Stimulated activated CD8-positive, alpha-beta memory T cell treated with anti-CD3 and anti-CD28 coated beads, Interleukin-15, amount 100 ng/mL, for 1 hour (primary cell): ENCODE measurements at places on chromosomes 5 and 9.
A peak's percentile ranks its signal among the peaks of the same experiment; 100 is the strongest.

DNA sequence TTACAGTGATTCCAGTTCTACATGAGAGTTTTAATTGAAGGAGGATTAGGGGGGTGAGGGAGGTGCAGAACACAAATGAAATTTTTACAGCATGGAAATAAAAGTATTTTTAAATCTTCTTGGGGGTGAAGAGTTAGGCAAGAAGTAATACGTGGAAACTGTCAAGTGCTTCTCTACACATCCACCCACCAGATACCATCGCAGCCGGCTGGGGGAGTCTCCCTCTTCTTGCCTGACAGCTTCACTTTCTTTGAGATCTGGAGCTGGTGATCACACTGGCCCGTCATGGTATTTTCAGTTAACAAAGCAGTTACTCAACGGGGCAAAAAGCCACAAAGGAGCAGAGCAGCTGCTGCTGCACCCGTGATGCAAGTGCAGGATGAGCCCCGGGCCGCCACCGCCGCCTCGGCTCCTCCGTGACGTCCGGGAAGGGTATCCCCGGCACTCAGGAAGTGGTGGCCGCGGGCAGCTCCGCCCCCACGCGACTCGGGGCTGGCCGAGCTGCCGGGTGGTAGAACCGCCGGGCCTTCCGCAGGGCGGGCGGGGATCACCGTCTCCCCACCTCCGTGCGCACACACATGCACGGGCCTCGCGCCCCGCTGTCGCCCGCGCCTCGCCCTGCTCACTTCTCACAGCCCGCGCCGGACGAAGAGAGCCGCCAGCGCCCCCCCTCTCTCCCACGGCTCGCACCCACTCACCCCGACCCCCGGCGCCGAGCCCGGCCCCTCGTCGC lies 2.4 kb upstream of the NR4A3 start:
- peak; percentile 89 for DNase-seq

DNA sequence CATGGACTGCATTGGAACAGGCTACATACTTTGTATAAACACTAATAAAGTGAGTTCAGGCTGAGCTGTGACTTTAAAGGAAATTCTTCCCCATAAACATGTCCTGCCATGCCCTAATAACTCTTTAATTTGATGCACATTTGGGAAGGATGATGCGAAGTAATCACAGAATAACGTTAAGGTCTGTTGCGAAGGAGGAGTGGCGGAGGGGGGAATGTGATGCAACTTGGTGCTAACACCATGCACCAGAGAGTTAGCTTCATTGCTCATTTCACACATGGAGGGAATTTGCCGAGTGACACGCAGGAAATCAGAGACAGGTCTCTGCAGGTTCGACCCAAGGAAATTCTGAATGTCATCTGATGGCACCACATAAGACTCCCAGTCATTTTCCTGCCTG lies 32.9 kb downstream of the SLIT3 start:
- DNase-seq: no peak

DNA sequence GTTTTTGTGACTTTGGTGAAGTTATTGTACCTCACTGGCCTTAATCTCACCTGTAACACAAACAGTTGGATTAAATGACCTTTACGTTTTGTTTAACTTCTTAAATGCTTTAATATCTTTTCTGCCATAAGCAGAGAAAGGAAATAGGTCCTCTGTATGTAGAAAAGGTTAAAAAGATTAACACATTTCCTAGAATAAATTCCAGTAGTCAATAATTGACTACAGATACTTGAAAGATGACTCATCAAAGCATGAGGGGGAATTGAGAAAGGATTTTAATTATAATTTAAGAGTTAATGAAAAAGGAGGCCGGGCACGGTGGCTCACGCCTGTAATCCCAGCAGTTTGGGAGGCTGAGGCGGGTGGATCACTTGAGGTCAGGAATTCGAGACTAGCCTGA lies 35.8 kb upstream of the CMYA5 start:
- no peak for DNase-seq

GRCh38 chr5:35877655-35878054 lies 21.0 kb downstream of the IL7R start:
- no peak for DNase-seq

GRCh38 chr9:89634995-89635742 lies 30.4 kb downstream of the GADD45G start:
- DNase-seq: no peak

DNA sequence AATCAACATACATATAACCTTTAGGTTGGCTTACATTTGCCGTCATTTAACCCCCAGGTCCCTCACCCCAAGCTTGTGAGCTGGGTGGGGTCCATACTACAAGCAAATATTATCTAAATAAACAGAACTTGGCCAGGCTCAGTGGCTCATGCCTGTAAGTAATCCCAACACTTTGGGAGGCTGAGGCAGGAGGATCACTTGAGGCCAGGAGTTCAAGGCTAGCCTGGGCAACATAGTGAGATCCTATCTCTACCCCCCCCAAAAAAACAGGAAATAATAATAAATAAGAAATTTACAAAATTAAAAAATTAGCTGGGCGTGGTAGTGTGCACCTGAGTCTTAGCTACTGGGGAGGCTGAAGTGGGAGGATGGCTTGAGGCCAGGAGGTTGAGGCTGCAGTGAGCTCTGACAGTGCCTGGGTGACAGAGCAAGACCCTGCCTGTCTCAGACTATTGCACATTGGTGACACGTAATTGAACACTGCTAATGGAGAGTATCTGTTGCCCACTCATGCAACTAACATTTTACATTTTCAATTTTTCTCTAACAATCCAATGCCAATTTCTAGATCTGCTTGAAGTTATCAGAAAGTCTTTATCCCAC lies 18.9 kb downstream of the FNBP1 start:
- DNase-seq: no peak

DNA sequence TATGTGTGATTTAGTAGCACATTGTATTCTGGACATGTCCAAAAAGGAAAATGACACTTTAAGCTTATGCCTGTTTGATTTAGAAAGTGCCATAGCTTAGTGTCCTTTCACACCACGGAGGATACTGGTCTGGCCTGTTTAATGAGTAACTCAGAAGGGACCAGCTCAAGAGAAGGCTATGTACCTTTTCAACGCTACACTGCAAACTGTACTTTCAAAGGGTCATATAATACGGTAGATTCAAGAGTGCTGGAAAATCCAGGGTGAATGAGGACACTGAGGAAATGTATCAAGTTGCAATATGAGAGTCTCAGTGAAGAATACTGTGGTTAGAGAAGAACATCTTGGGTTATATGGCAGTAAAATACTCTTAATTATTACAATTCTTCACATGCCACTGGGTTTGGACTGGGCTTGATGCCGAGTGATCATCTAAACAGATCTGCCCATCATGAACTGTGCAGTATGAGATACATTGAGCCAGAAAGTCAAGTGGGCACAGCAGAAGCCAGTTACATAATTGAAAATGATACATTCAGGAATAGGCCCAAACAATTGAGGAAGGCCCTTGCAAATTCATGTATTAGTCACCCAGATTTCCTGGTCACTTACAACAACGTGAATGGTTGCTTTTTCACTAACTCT lies 1211.5 kb upstream of the CDH9 start:
- no peak for DNase-seq

GRCh38 chr5:119022017-119022745 lies 33.8 kb upstream of the DTWD2 start:
- no peak for DNase-seq

DNA sequence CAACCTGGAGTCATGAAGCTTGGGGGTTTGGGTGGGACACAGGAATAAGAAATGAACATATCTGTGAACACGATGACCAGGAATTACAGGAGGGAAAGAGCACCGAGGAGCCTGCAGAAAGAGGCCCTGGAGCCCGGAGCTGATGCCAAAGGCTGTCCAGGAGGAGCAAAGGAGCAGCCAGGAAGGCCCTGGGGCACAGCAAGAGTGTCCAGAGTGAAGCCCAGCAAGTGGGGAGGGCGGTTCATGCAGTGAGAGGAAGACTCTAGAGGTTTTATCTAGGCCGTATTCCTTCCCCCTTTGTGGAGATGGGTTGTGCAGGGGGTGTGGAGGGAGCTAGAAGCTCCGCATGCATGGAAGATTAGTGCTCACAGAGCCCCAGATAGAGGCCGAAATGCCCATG lies 318.4 kb downstream of the GADD45G start:
- DNase-seq: no peak

GRCh38 chr9:107488375-107489143 lies 1.0 kb downstream of the KLF4 start:
- no peak for DNase-seq

GRCh38 chr5:90965110-90965685 lies 406.6 kb downstream of the ADGRV1 start:
- DNase-seq: no peak

DNA sequence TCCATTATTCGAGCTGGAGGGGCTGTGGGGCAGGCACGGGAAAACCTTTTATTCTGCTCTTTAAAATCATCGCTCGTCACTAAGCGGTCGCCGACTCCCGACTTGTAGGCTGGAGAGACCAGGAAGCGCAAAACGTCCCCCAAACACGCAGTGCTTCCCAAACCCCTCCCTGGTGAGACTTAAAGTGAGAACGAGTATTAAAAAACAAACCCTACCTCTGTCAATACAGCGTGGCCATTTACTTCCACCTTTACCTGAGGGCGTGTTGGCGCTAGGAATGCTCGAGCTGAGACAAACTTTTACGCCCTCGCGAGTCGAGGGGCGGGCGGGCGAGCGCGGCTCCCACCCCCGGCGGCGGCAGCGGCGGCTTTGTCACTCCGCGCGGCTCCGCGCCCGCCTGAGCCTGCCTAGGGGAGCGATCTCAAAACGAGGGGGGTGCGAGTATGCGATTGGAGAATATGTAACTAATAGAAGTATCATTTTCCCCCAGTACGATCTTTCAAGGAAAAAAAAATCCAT lies at the start of gene NR2F1-AS1:
TSS of gene NR2F1-AS1 (minus strand) at position 293 of the 519 bp plus-strand sequence.
- DNase-seq: no peak

GRCh38 chr5:130720355-130720754 lies 444.7 kb downstream of the HINT1 start:
- no peak for DNase-seq

- DNase-seq: no peak
These were observed 98.9 kb downstream of the F2RL2 start for GRCh38 chr5:76524101-76524835.

DNA sequence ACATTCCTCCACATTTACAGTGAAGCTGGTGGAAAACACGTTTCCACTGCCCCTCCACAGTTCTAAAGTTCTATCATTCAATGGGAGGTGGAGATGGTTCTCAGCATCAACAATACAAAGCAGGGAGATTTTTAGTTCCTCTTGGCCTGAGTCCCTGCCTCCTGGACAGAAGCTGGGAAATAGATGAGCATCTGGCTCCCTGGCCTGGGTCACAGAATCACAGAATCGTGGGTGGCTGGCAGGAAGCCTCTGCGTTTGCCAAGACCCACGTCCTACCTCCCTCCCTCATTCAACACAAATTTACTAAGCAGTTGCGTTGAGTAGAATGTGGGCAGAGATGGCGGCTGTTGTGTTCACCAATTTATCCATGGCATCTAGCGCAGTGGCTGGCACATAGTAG lies 5.2 kb upstream of the PPARGC1B start:
- DNase-seq: no peak

- DNase-seq: no peak
These were observed 33.9 kb downstream of the SH3PXD2B start for GRCh38 chr5:172420235-172420939.

DNA sequence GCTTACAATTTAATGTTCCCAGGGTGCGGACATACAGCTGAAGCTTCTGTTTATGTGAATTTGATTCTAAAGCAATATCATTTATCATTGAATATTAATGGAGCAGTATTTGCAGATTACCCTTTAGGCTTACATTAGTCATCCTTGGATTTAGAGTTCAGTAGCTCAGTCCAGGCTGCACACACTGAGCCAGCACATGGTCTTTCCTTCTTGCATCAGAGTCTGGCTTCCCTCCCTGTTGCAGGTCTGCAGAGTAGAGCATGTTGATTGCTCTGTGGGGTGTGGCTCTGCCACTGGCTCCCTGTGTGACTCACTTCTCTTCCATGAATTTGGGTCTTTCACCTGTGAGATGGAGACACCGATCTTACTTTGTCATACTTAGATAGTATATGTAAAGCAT lies 36.8 kb downstream of the NSG2 start:
- DNase-seq: no peak

DNA sequence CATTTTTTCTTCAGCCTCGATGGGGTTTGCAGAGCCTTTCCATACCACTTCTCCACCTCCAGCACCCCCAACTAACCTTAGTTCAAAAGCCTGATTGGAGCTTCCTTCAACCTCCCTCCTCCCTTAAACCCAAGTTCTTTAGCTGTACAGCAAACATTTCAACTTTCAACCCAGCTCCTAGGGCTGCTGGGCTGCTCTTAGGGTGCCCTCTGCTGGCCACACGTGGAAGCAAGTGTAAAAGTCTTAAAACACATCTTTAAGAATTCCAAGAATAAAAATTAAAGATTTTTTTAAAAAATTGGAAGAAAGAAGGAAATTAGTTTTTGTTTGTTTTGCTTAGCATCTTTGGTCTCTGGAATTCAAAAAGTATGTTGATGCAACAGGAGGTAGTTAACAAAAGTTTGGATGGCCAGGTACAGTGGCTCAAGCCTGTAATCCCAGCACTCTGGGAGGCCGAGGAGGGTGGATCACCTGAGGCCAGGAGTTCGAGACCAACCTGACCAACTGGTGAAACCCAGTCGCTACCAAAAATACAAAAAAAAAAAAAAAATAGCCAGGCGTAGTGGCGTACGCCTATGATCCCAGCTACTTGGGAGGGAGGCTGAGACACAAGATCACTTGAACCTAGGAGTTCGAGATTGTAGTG lies 15.5 kb upstream of the HSD17B3 start:
- DNase-seq: peak; percentile 17

- DNase-seq: no peak
These were observed 93.9 kb downstream of the SNX18 start for GRCh38 chr5:54611290-54611951.

DNA sequence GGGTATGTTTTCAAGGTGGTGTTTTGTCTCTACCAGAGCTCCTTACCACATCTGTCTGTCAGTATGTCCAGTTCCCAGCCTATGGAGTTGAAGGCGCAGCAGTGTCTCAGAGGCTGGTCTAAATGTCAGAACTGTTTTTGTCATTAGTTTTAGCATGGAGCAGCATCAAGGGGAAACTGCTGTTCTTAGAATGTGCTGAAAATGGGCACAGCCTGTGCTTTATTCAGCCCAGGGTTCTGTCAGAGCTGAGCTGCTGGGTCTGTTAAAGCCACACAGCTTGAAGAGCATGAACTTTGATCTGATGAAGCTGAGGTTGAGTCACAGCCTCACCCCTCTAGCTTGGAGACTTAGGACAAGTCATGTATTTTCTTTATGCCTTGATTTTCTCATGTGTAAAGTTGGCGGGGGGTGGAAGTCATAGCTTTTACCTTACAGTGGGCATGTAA lies 71.9 kb downstream of the RALGPS1 start:
- DNase-seq: no peak
